Stimulated activated CD8-positive, alpha-beta memory T cell treated with anti-CD3 and anti-CD28 coated beads, Interleukin-4, amount 100 ng/mL, for 1 hour (primary cell): ENCODE measurements at places on chromosomes 11 and 22.

GRCh38 chr11:57324154-57324885 lies 432 bp downstream of the TNKS1BP1 start:
- DNase-seq = no peak

GRCh38 chr11:12606597-12606996 lies 67.6 kb upstream of the TEAD1 start:
- DNase-seq = no peak

DNA sequence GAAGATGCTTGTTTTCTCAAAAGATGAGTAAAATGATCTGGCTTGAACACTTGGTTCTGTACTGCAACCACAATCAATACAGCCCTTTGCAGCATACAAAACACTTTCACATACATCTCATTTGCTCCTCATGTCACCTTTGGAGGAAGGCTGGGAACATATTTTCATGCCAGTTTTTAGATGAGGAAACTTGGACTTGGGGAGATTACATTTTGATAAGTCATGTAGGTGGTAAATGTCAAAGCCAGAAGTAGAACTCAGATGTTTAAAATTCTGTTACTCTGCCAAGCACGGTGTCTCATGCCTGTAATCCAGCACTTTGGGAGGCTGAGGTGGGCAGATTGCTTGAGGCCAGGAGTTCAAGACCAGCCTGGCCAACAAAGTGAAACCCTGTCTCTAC lies 121.8 kb downstream of the MICAL2 start:
- DNase-seq = no peak

DNA sequence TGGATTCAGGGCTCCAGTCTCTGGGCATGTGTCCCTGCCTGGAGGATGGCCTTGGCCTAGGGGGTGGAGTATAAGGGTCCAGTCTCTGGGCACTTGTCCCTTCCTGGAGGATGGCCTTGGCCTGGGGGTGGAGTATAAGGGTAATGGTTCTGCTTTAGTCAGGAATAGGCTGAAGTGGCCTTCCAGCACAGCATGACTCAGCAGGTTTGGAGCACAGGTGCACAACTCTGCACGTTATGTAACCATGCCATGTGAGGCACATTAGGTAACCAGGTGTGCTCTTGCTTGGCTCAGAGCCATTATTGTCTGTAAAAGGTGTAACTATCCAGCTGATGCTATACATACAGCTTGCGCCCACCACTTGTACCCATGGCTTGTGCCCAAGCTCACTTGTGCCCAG lies 48.4 kb upstream of the POLD3 start:
- no peak for DNase-seq

GRCh38 chr22:26536056-26536761 lies 23.9 kb upstream of the TFIP11 start:
- DNase-seq = no peak

DNA sequence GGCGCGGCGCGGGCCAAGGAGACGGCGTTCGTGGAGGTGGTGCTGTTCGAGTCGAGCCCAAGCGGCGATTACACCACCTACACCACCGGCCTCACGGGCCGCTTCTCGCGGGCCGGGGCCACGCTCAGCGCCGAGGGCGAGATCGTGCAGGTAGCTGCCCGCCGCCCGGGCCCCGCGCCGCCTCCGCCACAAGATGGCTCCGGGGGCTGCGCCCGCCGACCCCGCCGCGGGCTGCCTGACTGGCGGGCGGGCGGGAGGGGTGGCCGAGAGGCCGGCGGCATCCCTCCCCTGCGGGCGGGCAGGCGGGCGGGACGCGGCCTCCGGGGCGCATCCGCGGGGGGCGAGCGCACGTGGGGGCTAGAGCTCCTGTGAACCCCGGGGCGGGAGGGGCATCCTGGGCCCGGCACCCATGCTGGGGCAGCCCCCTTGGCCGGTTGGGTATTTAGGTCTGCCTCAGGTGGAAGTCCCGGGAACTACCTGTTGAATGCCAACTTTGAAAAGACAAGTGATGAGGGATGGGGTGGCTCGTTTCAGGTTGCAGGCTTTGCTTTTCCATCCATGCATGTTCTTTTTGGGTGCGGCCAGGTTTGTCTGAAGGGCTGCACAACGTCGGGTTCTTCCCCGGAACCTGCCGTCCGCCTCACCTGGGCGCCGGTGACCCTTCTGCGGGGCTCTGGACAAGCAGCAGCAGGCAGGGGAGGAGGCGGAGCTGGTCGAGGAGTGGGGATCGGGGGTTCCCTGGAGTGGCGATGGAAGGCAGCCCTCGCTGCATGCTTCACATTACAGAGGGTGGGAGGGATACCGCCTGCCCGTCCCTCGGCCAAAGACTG lies 760 bp downstream of the ZNRF3 start:
- DNase-seq = no peak

- DNase-seq = no peak
These were observed 320.4 kb downstream of the NTM start for GRCh38 chr11:131690776-131691175.

DNA sequence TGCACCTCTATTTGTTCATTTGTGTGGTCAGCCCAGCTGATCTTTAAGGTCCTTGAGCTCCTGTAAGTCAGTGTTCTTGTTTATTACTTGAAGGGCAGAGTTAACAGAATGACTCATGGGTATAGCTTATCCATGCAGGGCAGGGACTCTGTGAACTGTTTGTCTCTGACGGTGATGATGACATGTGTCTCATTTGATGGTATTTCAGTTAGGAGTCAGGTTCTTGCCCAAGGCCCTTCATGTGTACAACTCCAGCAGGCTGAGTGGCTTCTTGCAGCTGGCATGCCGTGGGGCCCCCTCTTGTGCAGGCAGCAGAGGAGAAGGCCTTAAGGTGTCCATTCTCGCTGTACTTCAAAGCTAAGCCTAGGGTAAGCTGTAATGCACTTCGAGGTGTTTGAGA lies 165.1 kb downstream of the DBX1 start:
- DNase-seq = no peak

- DNase-seq = no peak
These were observed 154.1 kb upstream of the SNX19 start for GRCh38 chr11:131070365-131070764.

GRCh38 chr11:14809466-14809865 lies 82.6 kb downstream of the CYP2R1 start:
- DNase-seq = no peak

DNA sequence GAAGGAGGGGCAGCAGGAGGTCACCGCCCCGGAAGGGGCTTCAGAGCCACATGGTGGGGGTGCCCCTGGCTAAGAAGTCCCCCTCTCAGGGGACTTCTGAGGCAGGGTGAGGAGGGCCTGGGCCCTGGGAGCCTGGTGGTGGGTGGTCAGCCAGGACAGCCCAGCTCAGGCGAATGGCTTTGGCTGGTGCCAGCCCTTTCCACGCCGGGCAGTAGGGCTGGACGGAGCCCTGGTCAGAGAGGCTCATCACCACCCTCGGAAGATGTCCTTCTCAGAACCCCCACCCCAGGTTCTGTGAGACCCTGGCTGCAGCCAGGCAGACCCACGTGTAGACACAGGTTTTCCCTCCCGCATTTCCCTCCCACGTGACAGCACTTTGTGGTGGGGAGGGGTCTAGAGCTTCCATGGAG lies 35.9 kb downstream of the OSBPL5 start:
- DNase-seq = no peak

GRCh38 chr11:6505577-6506240 lies 8.6 kb downstream of the DNHD1 start:
- no peak for DNase-seq

DNA sequence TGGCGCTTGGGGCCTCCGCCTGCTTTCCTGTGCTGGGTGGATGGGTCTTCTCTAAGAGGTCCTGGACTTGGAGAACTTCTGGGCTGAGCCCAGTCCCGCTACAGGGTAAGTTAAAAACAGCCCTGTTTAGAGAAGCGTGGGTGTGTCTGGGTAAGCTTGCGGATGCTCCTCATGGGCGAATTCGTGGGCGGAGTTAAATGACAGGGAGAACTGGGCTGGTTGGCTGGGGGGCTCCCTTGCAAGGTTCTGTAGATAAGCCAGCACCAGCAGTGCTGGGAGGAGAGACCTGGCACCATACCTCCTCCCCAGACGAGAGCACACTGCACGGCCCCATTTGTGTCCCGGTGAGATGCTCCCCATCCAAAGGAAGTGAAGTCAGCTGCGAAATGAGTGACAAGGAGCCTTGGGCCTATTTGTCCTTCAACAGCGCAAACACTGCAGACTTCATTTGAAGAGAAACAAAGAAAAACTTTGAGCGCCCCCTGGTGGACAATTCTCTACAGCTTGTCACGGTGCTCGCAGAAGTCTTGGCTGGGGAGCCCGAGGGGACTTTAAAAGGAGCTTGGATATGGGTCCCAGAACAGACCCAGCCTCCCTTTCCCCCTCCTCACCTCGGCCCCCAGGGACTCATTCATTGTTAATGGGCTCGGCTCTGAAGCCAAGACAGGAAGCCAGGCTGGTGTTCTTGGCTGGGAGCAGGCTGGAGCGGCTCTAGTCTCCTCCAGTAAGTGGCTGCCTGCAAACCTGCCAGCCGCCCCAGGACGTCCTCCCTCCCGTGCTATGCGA lies 39.5 kb downstream of the TP53I11 start:
- peak; percentile 90 for DNase-seq

GRCh38 chr11:104380358-104380757 lies 216.4 kb upstream of the PDGFD start:
- no peak for DNase-seq

DNA sequence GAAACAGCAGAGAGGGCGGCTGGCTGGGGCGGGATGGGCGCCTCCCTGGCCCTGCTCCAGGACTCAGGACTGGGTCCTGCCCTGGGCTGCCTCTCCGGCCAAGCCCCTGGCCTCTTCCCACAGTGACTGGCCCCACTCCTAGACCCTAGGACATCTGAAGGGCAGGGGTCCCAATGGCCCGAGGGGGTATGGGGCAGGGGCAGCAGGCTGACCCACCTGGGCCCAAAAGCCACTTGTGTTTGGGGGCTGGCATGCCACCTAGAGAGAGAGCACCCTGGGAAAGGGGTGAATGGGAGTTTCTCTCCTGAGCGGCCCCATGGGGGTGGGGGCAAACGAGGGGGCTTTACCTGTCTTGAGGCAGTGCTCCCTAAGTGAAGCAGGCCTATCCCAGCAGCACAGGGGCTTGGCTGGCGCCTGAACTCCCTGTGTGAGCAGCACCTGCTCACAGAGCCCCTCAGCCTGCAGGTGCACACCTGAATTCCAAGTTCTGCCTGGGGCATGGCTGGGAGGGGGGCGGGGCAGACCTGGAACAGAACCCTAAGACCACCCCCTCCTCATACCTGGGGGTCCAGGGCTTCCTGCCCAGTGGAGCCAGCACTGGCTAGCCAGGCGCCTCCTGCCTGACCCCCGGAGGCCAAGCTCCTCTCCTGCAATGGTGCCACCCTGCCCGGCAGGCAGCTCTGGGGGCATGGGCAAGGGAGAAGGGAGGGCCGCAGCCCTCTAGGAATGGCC lies 16.9 kb downstream of the DUSP8 start:
- DNase-seq = no peak

GRCh38 chr11:132137289-132137980 lies 767.0 kb downstream of the NTM start:
- DNase-seq = no peak

- no peak for DNase-seq
These were observed 8.7 kb downstream of the CRYBB3 start for GRCh38 chr22:25208328-25208727.

GRCh38 chr11:94635072-94635471 lies 67.9 kb downstream of the PIWIL4 start:
- no peak for DNase-seq

DNA sequence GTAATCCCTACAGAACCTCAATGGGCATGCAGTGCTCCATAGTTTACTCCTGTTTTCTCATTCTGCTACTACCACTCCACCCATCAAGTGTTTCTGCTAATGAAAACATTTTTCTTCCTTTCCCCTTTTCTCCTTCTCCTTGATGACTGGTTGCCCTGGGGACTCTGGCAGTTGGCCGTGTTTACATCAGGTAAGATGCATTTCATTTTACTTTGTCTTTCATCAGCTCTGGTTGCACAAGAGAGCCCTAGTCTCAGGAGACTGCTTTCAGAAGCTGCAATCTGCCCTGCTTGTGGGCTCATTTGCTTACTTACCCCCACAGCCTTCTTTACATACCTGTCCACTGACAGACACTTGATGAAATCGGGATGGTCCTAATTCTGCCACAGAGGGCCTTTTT lies 19.6 kb upstream of the LIMK2 start:
- DNase-seq = no peak

GRCh38 chr11:75158241-75158640 lies 7.3 kb downstream of the SLCO2B1 start:
- DNase-seq = no peak

DNA sequence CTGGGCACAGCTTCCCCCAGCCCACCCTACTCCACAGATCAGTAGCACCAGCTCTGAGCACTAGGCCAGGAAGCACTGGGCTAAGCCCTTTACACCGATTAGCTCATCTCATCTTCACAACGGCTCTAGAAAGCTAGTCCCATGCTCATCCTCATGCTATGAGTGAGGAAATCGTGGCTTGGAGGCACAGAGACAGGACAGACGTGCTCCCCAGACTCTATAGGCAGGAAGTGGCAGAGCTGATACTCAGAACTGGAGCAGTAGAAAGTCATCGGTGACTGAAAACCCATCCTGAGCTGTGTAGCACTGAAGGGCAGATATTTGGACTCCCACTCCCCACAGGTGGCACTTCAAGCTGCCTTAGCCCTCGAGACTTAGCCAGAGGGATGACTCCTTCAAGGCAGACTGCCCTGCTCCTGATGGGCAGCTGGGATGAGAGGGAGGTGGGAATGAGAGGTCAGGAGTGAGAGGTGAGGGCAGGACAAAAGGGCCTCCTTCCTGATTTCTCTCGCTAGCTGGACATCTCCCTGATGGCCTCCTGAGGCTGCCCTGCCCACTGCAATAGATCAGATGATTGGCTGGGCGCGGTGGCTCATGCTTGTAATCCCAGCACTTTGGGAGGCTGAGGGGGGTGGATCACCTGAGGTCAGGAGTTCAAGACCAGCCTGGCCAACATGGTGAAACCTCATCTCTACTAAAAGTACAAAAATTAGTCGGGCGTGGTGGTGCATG lies 9.7 kb downstream of the CD5 start:
- no peak for DNase-seq

GRCh38 chr22:37215890-37216289 lies 3.6 kb upstream of the SSTR3 start:
- DNase-seq = no peak

DNA sequence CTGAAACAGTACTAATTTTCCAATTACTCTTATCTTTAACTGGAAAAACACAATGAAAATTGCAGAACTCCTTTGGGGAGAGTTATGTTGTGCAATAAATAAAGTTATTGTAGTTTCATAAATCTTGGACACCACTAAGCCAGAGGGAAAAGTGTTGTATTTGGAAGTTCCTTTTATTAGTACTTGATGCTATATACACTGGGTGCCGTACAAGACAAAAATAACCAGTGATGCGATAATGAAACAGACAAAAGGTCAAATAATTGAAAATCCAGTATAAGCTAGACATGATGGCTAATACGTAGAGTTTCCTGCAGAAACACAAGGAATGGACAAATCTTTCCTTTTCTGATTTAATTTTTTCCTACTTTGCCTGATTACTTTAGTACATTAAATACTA lies 541.1 kb downstream of the ETS1 start:
- no peak for DNase-seq

GRCh38 chr22:35888181-35888870 lies 140.3 kb downstream of the RBFOX2 start:
- DNase-seq = no peak

DNA sequence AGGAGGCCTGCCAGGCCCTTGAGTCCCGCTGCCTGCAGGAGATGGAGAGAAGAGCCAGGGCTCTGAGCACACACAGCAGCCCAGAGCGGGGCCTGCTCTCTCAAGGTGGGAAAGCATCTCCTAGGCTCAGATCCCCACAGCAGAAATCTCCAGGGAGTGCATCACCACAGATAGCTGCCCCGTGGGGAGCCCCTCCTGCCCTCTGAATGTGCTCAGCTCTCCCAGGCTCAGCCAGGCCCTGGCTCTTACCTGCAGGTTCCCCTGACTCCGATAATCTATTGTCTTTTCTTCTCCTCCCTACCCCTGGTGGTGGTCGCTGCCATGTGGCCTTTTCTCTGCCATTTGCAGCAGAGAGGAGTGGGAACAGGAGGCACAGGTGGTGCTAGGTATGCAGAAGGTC lies 49.9 kb downstream of the BTG4 start:
- no peak for DNase-seq
